Activated CD4-positive, alpha-beta T cell treated with anti-CD3 and anti-CD28 coated beads, Interleukin-2, amount 50 U/mL, for 24 hours (primary cell): ENCODE measurements at places on chromosomes 2 and 18.
A peak's percentile ranks its signal among the peaks of the same experiment; 100 is the strongest.

DNA sequence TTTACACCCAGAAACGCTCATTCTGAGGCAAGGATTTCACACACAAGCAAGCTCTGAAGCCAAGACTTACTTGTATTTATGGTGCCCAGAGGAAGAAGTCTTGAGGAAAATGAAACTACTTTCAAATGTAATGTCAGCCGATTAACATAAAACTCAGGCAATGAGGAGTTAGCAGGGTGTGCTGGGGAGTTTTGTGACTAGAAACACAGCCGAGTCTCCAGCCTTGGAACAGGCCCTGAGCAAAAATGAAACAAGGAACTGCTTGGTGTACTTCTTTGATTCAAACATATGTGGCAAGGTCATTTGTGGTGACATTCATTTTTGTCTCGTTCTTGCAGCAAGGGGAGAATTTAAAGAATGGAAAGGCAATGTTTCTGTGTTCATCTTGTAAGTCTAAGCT lies 4.5 kb downstream of the DYTN start:
- DNase-seq, result no peak

GRCh38 chr18:12851716-12852115 lies 32.3 kb downstream of the PTPN2 start:
- no peak for DNase-seq

- DNase-seq, result no peak
Observed at GRCh38 chr2:108907822-108908712, 81.0 kb downstream of the EDAR start.

- no peak for DNase-seq
Observed at GRCh38 chr2:151904807-151905206, 76.6 kb upstream of the ARL5A start.

DNA sequence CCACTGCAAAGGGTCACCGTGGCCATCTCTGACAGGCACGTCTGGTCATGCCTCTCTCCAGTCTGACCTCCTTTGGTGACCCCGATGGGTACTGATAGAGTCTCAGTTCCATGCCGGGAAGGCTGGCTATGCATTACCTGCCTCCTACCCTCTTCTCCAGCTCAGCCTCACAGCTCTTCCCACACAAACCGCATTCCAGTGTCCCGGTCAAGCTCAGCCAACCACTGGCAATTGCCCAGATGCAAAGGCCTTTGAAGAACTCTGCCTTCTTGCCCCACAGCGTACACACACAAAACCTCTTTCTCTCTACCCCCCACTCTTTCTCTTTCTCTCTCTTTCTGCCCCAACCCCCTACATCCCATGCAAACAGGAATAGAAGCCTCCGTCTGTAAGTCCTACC lies 37.6 kb downstream of the TMEM163 start:
- no peak for DNase-seq

GRCh38 chr18:79882522-79883241 lies 68.8 kb downstream of the SLC66A2 start:
- no peak for DNase-seq

- no peak for DNase-seq
Observed at GRCh38 chr2:101556033-101556459, 81.1 kb upstream of the RFX8 start.

DNA sequence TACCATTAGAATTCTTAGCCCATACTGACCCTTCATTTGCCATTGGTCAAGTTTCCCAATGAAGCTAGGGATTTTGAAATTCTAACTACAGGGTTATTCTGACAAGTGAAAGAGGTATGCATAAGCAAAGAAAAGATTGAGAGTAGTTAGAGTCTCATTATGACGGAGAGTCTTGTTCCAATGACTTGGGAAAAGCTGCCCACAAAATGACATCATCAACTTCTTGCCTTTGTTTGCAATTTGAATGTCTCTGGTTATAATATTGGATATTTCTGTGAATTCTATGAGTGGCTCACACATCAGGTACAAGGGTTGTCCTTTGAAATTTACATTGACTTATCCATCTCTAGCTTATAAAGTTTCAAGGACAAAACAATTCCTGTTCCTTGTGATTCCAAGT lies 772.2 kb downstream of the TRIB2 start:
- no peak for DNase-seq

- DNase-seq, result no peak
Observed at GRCh38 chr2:217979151-217979811, 23.5 kb downstream of the TNS1 start.

DNA sequence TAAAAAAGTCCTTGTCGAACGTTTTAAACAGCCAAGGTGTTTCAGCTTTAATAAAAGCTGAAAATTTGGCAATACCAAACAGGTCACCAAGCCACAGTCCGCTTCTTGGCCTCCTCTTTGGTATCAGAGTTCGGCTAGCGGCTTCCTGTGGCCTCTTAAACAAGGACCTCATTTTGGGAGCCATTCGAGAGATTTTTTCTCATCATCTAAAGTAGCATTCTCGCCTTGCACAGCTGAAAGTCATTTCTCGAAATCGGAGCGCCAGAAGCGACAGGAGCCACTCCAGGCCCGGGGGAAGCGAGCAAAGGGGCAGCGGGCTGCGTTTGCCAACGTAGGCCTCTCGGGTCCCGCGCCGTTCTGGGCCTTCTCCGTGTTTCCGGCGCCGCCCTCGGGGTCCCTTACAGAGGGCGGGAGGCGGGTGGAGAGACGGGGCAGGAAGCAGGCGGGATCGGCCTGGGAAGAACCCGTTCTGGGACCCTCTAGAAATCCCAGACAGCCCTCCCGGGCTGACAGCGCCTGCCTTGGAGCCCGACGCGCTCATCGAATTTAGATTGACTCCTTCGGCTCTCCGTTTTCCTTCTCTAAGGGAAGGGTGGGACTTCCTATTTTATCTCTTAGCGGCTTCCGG lies 522 bp upstream of the ZNF407 start:
- DNase-seq, result peak; percentile 51

GRCh38 chr2:54013996-54014395 lies 43.2 kb upstream of the PSME4 start:
- DNase-seq, result no peak

- no peak for DNase-seq
Observed at GRCh38 chr2:151523850-151524249, 114.1 kb downstream of the RIF1 start.

- no peak for DNase-seq
Observed at GRCh38 chr2:220887876-220888275, 684.2 kb downstream of the EPHA4 start.

DNA sequence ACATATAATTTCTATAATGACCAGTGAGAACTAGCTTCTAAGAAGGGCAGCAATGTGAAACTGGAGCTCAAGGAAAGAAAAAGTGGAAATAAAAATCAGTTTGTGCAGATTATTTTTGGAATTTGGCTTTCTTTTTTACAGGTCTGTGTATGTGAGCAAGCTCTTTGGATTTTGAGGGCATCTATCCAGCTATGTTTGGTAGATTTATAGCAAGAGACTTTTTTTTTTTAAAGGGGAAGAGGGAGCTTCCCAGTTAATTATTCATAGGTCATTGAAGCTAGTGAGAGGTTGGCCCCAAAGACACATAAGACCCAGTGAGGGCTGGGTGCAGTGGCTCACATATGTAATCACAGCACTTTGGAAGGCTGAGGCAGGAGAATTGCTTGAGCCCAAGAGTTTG lies 24.0 kb upstream of the COLEC12 start:
- no peak for DNase-seq

GRCh38 chr2:168323529-168324021 lies 76.2 kb upstream of the STK39 start:
- DNase-seq, result no peak

DNA sequence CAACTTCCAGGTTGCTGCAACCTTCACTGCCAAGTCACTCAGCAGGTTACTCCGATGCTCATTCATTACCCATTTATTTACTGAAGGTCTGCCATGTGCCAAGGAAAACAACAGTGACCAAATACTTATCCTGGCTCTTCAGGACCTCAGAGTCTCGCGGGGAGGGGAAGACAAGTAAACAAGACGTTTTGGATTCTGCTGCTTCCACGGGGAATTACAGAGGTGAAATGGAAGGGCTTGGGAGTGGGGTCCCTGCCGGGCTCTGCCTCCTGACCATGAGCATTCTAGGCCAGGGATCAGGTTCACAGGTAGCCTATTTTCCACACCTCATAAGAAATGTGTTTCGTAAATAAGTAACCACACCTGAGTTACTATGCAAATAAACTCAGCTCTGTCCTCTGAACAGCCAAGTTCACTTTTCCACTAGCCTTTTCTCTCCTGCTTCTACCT lies 68.1 kb downstream of the CLHC1 start:
- no peak for DNase-seq

GRCh38 chr2:34787341-34787740 lies 1188.2 kb upstream of the FAM98A start:
- no peak for DNase-seq

DNA sequence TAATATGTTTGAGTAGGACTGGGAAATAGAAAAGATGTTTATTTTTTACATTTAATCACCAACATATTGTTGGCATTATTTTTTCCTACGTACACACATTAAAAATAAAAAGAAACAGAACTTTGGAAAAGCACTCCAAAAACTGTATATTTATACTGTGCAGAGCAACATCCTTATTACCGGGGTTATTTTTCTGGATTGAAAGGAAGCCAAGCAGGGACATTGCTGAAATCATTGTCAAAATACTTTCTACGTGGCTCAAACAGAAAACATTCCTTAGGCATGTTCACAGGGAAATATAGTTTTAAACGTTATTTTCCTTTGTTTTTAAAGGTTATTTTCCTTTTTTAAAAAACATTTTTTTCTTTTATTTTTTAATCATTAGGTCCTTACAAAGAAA lies 315.0 kb upstream of the SMIM21 start:
- DNase-seq, result no peak
